Activated CD4-positive, alpha-beta memory T cell treated with anti-CD3 and anti-CD28 coated beads for 36 hours (primary cell): ENCODE measurements at places on chromosomes 12 and 14. TPM values are rescaled to one million over a fixed set of nuclear protein-coding genes. Genes with fewer than 3 reads are reported as not detected.

- H3K4me1 ChIP-seq, result no peaks in the 10 kb centered on the region
- no peak overlapping the region for H3K4me3 ChIP-seq
- H3K27me3 ChIP-seq, result no peaks in the 10 kb centered on the region
Measured at GRCh38 chr12:530821-531220, 71.1 kb downstream of the B4GALNT3 start.

The SLC39A5 gene
- total RNA-seq, result 1.7 TPM

- H3K4me1 ChIP-seq, result peaks cover 73% of the 10 kb centered on the region
- H3K36me3 ChIP-seq, result peaks cover 4% of the 10 kb centered on the region
- no peak overlapping the region for H3K4me3 ChIP-seq
Measured at GRCh38 chr14:103396463-103396862, 11.2 kb downstream of the MARK3 start.

DNA sequence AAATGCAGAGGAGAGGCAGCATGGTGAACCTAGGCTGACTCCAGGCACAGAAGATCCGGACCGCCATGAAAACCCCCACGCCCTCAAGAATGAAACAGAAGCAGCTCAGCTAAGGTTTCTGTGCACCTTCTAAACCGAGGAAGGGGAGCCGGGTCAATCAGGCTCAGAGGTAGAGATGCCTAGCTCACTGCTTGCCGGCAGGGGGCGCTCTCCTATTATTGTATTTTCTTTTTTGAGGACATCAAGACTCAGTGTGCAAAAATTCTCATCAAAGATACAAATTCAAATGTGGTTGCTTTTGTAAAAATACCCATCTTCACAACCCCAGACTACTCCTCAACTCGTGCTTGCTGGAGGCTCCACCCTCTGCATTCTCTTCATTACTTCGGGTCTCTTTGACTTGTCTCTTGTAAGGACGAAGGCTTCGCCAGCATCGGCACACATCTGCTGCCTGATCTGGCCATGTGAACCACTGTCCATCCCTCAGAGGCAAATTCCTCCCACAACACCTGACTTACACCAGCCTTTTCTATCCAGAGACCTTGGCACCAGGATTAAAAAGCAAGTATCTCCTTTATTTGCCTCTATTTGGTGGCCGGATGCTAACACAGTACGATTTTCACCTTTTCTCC is 33.4 kb upstream of the RNASE3 start:
- no peaks in the 10 kb centered on the region for H3K4me1 ChIP-seq
- peak; percentile 80 for DNase-seq
- no peak overlapping the region for H3K4me3 ChIP-seq
- no peak overlapping the region for H3K27ac ChIP-seq
- no peaks in the 10 kb centered on the region for H3K36me3 ChIP-seq

GRCh38 chr14:104105822-104106470 is 20.4 kb downstream of the ASPG start:
- no peak overlapping the region for H3K4me3 ChIP-seq
- H3K36me3 ChIP-seq, result no peaks in the 10 kb centered on the region
- H3K4me1 ChIP-seq, result no peaks in the 10 kb centered on the region
- H3K27me3 ChIP-seq, result peaks cover 1% of the 10 kb centered on the region
- DNase-seq, result no peak
- H3K27ac ChIP-seq, result no peak overlapping the region

- no peak overlapping the region for H3K4me3 ChIP-seq
- peaks cover 3% of the 10 kb centered on the region for H3K36me3 ChIP-seq
- peaks cover 5% of the 10 kb centered on the region for H3K4me1 ChIP-seq
- DNase-seq, result no peak
- no peak overlapping the region for H3K27ac ChIP-seq
- H3K27me3 ChIP-seq, result no peaks in the 10 kb centered on the region
Measured at GRCh38 chr12:93832131-93832530, 155.0 kb downstream of the CRADD start.

- H3K27ac ChIP-seq, result peak within 1 kb of the TSS; percentile 4
- peaks cover 8% of the 10 kb centered on the region for H3K36me3 ChIP-seq
- peaks cover 20% of the 10 kb centered on the region for H3K4me1 ChIP-seq
- DNase-seq, result no peak
- peaks cover 83% of the 10 kb centered on the region for H3K27me3 ChIP-seq
- H3K4me3 ChIP-seq, result peak within 1 kb of the TSS; percentile 30
Measured at GRCh38 chr12:53972722-53973235, at the start of gene HOXC11. Gene HOXC11 (plus strand): TSS chr12:53973126. CDS start chr12:53973242, 116 bp downstream.

The POLE2 gene
- 41.3 TPM for total RNA-seq

- no peaks in the 10 kb centered on the region for H3K36me3 ChIP-seq
- no peak for DNase-seq
- H3K27ac ChIP-seq, result no peak overlapping the region
- H3K4me1 ChIP-seq, result no peaks in the 10 kb centered on the region
- no peak overlapping the region for H3K4me3 ChIP-seq
Measured at GRCh38 chr12:16437281-16437816, 89.9 kb downstream of the MGST1 start.

- no peak for DNase-seq
- no peak overlapping the region for H3K27ac ChIP-seq
- H3K4me1 ChIP-seq, result peaks cover 17% of the 10 kb centered on the region
- peaks cover 5% of the 10 kb centered on the region for H3K27me3 ChIP-seq
Measured at GRCh38 chr12:75742961-75743360, 231.6 kb upstream of the KRR1 start.

DNA sequence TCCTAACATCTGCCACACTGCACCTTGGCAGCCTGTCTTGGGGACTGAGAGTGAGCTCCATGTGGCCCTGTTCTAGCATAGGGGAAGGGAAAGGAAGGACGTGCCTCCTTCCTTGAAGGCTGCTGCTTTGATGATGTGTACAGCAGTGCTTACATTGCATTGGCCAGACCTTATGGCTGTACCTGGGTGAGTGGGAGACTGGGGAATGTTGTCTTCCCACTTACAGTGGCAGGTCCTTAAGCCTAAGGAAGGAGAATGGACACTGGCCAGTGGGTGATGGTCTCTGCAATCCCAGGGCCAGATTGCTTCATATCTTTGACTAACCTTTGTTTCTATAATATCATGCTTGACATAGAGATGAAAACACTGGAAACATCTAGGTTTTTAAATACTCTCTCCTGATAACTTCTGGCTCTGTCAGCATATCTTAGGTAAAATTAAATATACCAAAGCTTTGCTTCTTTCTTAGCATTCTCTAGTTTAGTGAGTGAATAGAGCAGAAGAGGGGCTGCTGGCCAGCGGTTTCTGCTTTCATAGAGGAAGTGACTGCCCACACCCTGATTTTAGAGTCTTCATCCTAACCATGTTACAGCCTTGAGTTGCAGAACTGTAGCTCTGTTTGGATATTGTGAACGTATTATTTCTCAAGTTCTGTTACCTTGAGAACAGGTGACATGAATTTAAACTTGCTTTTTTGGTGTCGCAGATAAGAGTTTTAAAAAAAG is 27.2 kb downstream of the KLC1 start:
- peaks cover 21% of the 10 kb centered on the region for H3K36me3 ChIP-seq
- H3K4me1 ChIP-seq, result peaks cover 12% of the 10 kb centered on the region
- H3K27me3 ChIP-seq, result no peaks in the 10 kb centered on the region
- H3K4me3 ChIP-seq, result no peak overlapping the region
- H3K27ac ChIP-seq, result no peak overlapping the region
- DNase-seq, result no peak

The BEGAIN gene
- total RNA-seq, result 3.3 TPM

DNA sequence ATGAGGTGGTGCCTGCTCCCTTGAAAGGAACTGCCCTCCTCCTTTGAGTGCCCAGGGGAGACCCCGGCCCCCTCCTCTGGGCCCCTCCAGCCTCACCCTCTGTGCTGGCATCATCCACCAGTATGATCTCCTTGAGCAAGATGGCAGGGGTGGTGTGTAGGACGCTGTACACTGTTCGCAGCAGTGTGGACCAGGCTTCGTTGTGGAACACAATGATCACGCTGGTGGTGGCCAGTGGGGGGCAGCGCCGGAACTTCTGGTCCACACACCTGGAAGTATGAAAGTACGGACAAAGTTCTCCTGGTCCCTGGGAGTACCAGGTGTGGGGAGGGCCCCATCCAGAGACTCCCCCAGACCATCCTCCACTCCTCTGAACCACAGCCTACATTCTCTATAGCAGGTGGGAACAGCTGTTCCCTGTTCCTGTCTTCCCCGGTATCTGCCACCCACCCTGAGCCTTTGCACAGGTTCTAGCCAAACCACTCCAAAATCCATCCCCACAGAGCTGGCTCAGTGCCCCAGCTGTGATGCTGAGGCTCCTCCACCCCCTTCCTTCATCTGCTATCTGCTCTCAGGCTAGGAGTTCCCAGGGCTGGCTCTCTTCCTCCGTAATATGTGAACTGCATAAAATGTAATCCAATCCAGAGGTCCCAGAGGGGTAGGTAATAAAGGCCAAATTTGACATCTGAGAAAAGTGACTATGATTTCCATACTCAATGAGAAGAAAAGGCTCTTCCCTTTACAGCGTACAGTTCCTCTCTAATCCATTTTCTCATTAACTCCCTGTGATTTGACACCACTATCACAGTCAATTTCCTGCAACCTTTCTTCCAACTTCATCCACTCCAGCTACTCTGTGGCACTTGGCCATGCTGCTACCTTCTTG is 13.9 kb downstream of the GALNT6 start:
- no peaks in the 10 kb centered on the region for H3K27me3 ChIP-seq
- H3K4me1 ChIP-seq, result peaks cover 19% of the 10 kb centered on the region
- no peak overlapping the region for H3K27ac ChIP-seq

The COX8C gene
- total RNA-seq, result not detected

The RDH11 gene
- 70.9 TPM for total RNA-seq

- no peaks in the 10 kb centered on the region for H3K4me1 ChIP-seq
- no peaks in the 10 kb centered on the region for H3K36me3 ChIP-seq
- H3K27me3 ChIP-seq, result no peaks in the 10 kb centered on the region
- no peak for DNase-seq
- no peak overlapping the region for H3K27ac ChIP-seq
Measured at GRCh38 chr14:63666335-63666734, 24.7 kb upstream of the WDR89 start.

DNA sequence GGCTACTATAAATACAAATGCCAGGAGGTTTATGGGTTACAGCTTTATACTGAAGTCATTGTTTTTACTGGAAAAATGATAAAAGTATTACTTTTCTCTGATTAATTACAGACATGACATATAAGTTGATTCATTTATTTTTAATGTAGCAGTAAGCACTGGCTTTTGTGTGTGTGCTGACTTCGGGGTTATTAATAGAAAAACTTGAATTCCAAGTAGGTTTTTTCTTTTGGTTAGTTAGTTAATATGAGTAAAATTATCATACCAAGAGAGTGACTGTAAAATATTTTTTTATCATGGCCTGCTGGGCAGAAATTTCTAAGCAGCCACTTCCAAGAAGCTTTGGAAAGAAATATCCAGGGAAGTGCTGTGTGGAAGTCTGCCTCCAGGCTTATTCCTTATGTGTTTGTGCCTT is 56.4 kb downstream of the IFT81 start:
- no peak overlapping the region for H3K4me3 ChIP-seq
- H3K4me1 ChIP-seq, result no peaks in the 10 kb centered on the region
- H3K36me3 ChIP-seq, result peaks cover 2% of the 10 kb centered on the region
- H3K27ac ChIP-seq, result no peak overlapping the region
- H3K27me3 ChIP-seq, result no peaks in the 10 kb centered on the region
- no peak for DNase-seq

DNA sequence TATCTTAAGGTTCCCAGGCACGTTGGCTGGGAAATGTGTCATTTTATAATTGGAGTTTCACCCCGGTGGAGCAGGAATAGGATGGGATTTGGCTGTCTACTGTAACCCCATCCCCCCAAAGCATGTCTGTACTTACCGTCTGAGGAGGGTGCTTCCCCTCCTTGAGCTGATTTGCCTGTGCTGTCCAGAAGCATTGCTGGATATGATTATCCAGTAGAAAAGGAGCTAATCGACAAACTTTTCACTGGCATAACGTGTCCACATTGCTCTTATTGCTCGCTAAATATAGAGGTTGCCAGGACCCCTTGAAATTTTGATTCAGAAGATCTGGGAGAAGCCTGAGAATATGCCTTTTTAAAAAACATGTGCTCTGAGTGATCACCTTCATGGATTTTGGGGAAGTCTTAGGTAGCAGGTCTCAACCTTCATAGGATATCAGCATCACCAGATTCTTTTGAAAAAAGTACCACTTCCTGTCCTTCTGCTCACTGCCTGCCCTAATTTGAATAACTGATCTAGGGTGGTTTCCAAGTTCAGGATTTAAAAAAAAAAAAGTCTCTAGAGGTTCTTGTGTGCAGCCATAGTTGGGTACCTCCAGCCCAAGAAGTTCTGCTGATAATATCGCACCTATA is 80.4 kb upstream of the KCNA1 start:
- peak overlapping the region; percentile 71 for H3K4me3 ChIP-seq
- H3K27ac ChIP-seq, result peak overlapping the region; percentile 85
- H3K4me1 ChIP-seq, result peaks cover 60% of the 10 kb centered on the region
- peak; percentile 18 for DNase-seq
